ENCODE measurements at places on chromosomes 2 and 18.

DNA sequence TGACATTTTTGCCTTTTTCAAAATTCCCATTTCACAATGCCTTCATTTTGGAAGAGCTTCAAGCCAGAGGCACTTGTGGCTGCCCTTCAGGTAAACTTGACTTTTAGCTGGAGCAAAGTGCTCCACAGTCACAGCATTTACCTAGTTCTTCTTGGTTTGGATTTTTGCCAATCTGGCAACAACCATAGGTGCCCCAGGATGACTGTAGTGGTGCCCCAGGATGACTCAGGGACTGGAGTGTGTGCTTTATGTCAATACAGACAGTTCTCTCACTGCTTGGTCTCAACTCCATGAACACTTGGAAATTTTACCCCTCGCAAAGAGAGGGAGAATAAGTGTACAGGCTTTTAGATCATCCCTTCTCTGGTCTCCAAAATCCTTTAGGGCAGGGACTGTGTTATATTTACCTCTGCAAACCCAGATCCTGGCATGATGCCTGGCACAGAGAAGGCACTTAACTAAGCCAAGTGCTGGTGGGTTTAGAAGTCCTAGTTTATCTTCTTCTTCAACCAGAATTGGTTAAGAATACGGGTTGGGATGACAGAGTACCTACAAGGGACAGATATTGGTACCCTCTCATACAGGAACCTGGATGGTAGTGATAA lies 15.3 kb upstream of the PTPN4 start:
- no peak for DNase-seq

DNA sequence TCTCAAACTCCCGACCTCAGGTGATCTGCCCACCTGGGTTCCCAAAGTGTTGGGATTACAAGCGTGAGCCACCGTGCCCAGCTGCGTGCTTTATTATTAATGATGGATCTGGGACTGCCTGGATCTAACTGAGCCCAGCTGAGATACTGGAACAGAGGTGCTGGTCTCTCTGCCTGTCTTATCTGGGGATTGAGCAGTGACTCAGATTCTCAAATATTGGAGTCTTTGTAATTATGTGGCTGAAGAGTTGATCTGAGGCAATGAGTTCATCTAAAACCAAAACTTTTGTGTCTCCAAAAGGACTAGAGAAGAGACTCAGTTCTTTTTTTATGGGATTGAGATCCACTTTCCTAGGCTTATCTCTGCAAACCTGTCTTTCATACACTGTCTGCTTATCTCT lies 16.3 kb downstream of the PLEKHB2 start:
- DNase-seq: no peak

DNA sequence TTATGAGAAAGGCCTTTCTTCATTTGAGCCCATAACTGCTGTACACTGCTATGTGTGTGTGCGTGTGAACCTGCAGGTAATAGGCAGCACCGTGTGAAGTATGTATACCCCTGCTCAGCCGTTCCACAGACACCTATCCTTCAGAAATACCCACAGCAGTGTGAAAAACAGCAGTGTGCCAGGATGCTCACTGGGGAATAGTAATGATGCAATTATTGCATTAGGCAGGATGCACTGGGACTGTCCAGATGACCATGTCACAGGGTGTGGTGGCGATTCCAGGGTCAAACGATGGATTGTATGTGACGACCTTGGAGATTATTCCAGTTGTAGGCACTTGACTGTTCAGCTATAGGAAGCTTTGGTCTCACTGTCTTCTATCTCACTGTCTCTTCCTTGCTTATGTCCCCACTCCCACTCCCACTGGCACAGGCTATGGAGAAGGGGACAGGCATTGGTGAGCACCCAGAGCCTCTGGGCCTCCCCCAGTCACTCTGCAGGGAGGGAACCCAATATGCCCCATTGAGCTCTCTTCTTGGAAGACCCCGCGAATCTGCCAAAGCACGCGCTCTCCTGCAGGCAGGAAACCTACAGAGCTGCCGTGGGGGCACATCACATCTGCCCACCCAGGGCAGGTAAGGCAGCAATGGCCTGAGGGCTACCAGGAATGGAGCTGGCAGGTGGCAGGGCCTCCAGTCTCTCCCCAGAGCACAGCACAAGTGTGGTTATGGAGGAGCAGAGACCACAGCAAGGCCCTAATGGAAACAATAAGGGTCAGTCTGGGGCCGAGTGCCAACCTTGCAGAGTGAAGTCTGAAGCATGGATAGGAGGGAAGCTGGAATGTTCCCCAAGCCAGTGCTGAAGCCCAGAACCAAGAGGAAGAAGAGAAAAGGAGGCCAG lies 518.9 kb upstream of the RAB6C start:
- no peak for DNase-seq

DNA sequence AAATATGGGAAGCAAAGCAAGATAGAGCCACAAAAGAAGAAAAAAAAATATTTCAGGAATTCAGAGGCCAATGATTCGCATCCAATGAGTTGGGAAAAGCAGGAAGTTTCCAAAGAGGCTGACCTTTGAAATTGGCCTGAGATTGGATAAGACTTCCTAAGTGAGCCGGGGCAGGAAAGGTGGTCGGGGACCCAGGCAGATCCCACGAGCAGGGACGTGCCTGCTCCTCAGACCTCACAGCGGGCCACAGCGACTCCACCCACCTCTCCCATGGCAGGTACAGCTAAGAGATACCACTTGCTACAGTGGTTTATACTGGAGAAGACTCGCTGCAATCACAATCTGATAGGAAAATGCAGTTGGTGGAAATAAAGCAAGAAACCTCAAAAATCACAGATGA lies 102.8 kb upstream of the SALL3 start:
- DNase-seq: no peak

GRCh38 chr2:221724631-221725203 lies 152.6 kb upstream of the EPHA4 start:
- DNase-seq: no peak

DNA sequence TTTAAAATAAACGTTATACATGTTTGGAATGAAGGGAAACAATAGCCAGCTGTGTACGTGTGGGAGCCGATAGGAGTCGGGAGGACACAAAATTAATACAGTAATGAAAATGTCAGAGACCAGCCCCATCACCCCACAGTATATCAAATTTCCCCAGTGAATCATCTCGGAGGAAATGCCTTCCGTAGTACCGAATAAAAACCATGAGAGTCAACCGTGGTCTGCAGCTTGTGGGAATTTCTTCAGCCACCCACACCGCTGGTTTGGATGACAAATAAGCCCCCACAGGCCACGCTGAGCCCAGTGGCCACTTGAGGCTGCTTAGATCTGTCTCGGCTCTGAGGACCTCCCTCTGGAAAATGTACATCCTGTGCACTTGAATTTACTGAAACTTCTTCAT lies 133.7 kb downstream of the COL6A3 start:
- no peak for DNase-seq

GRCh38 chr2:69298862-69299261 lies 88.2 kb downstream of the GFPT1 start:
- no peak for DNase-seq

DNA sequence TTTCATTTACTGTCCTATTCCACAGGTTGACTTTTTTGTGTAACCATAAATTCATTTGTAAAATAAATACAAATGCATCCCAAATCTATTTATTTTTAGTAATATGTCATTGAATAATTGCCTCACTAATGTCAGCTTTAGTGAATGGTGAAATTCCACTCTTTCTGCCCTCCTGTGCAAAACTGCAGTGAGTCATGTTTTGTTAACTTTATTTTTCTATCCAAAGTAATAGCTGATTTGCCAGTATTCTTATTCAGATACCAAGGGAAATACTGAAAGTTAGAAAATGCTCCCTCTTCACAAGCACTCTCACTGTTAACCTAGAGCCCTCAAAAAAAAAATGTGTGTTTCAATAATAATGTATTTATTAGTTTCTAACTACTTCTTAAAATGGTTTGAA lies 322.8 kb downstream of the RIT2 start:
- no peak for DNase-seq

- no peak for DNase-seq
Observed at GRCh38 chr18:42412896-42413295, 457.9 kb downstream of the PIK3C3 start.

GRCh38 chr2:65688141-65688886 lies 255.9 kb upstream of the SPRED2 start:
- DNase-seq: no peak
